ENCODE measurements at places on chromosomes 11 and 22. TPM values are rescaled to one million over a fixed set of nuclear protein-coding genes. Genes with fewer than 3 reads are reported as not detected.
A peak's percentile ranks its signal among the peaks of the same experiment; 100 is the strongest.

GRCh38 chr11:64846998-64847666, 2.7 kb upstream of the CDC42BPG start:
- DNase-seq: peak; percentile 95

DNA sequence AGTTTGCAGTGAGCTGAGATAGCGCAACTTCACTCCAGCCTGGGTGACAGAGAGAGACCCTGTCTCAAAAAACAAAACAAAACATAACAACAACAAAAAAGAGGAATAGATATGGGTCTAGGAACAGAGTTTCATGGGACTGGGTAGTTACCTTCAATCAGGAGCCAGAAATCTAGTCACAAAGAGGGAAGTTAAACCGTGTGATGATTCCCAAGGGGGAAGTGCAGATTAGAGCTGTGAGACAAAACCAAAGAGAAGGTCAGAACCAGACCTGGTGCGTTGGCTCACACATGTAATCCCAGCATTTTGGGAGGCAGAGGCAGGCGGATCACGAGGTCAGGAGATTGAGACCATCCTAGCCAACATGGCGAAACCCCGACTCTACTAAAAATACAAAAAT, 42.1 kb upstream of the LARGE1 start:
- DNase-seq: no peak

DNA sequence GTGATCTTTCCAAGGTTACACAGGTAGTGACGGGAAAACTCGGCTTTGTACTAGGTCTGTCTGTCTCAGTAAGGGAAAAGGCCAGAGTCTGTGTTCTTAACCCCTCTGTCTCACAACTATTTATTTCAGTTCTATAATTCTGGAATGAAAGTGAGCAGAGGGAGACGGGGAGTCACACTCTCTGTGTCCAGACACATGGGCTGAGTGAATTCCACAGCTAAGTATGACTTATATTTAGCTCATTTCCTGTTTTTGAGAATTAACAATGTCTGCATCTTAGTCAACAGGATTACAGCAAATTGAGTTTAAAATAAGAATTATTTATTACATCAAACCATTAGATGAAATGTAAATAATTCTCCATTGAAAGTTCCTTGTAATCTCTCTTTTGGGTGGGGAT, 62.5 kb upstream of the OR4B1 start:
- no peak for DNase-seq

- no peak for DNase-seq
These were observed 87.4 kb upstream of the SLC6A5 start for GRCh38 chr11:20511982-20512381.

The TRIM49 gene
- total RNA-seq: not detected
